MV-4-11 (cell line): ENCODE measurements at places on chromosomes 11 and 22.
A peak's percentile ranks its signal among the peaks of the same experiment; 100 is the strongest.

DNA sequence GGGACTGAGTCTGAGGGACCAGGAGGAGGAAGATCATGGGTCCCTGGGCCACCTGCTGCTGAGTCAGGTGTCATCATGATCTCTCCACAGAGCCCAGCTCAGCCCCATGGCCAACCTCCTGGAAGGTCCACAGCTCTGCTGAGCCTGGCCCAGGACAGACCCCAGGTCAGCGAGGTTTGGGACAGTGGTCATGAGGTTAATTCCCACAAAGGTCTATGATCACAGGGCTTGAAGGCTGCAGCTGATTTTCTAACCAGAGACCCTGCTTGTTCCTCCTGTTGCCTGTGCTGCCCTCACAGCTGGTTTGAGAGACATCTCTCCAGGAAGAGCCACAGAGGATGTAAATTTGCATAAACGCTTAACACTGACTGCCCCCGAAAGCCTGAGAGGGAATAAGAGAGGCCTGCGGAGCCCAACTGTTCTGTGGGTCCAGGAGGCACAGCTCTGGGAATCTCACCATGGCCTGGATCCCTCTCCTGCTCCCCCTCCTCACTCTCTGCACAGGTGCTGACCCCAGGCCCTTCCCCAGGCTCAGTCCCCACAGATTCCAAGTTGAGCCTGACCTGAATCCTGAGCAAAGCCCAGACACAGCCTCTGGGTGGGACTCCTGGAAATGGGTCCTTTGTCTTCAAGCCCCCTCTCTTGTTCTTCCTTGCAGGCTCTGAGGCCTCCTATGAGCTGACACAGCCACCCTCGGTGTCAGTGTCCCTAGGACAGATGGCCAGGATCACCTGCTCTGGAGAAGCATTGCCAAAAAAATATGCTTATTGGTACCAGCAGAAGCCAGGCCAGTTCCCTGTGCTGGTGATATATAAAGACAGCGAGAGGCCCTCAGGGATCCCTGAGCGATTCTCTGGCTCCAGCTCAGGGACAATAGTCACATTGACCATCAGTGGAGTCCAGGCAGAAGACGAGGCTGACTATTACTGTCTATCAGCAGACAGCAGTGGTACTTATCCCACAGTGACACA is 102.8 kb downstream of the GGTLC2 start:
- no peak for DNase-seq

DNA sequence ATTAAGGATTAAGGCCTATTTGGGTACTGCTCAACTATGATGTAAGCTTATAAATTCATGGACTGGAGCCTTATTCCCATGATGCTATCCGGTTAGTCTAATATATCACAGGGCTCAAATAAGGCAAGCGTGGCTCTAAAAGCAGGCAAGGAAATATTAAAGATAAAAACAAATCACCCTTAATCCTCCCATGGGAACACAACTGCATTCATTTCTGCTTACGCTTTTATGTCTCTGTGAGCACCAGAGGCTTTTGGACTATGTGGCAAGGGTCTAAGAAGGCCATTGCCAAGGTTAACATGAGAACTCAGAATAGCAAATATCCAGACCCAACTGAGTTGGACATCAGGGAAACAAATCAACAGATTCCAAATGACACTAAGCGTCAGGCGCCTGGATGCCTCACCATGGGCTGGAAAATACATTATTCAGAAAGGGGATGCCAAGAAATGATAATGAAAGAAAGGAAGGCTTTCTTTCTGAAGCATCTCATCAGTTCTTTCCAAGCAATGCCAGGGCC is 138.1 kb downstream of the SLC1A2 start:
- DNase-seq, result no peak

- no peak for DNase-seq
Observed at GRCh38 chr11:62954478-62954877, 30.3 kb downstream of the SLC22A6 start.

GRCh38 chr22:28594797-28595462 is 84.7 kb downstream of the TTC28 start:
- peak; percentile 59 for DNase-seq

DNA sequence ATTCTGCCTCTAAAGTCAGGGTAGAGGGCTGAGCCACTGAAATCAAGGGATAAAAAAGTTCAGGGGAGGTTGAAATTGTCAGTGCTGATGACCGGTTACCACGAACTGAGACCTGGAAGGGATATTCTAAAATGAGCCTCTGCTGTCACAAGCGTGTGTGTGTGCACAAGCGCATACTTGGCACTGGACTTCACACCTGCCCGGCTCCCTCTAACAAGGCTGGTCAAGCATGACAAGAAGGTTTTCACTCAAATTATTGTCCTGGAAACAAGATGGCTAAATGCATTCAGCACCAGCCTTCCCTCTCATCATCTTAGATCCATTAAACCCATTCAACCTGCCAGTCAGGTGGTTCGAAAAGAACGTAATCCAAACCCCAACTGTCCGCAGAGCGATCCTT is 54.8 kb upstream of the CECR2 start:
- DNase-seq, result no peak

DNA sequence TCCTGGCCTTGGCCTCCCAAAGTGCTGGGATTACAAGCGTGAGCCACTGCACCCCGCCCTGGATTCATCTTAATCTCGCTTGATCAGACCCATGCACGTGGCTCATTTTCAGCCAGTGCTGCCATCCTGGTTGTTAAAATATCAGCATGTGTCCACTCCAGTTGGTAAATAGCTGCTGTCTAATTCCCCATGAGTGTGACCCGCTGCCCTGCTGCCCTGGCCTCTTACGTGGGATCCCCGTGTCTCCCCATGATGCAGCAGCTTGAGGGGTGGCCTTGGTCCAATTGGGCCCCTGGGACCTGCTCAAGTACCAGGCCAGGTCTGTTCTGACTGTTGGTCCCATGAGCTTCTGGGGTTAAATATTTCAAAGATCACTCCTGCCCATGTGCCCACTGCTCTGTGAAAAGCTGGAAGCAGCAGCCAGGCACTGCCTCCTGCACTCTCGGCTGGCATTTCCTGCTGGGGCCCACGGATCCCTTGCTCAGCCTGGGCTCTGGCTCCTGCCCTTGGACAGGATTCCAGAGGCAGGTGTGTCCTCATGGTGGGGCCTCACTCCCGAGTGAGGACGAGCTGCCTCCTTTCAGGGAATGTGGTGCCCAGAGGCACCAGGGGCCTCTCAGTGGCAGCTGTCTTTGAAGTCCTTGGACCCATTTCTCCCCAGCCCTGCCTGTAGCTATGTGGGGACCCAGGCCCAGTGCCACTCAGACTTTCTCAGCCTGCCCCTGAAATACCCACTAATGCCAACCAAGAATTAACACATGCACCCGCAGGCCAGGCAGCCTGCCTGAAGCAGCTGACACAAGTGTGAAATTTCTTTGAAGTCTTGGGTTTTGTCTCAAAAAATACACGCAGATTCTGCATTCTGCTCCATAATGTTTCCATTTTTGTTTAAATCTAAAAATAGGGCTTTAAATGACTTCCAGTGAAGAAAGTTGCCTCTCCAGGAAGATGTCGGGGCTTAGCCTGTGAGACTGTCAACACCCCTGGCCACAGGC is 38.1 kb upstream of the PRDM11 start:
- no peak for DNase-seq

- DNase-seq, result peak; percentile 85
Observed at GRCh38 chr11:18229501-18229900, 7.1 kb downstream of the SAA4 start.

DNA sequence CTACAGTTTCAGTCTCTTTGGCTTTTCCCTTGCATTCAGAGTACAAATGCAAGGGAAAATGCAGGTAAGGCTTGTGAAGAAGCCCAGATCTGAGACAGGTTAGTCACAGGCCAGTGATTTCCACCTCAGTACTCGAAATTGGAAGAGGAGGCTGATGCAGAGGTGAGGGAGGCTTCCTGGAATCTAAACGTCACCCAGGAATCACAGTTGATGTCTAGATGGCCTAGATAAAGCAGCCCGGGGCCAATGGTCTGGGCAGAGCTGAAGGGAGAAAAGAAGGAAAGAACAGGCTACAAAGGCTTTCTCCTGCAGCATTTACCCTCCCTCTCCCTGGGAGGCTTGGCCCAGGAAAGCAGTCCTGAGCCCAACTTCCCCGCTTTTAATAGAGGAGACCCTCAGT is 8.5 kb downstream of the TRIM6 start:
- no peak for DNase-seq

- DNase-seq, result no peak
Observed at GRCh38 chr11:76604626-76605241, 65.8 kb downstream of the LRRC32 start.

GRCh38 chr11:119316729-119317591 is at the start of gene MCAM:
TSS of gene MCAM (minus strand) at chr11:119317130. CDS start at chr11:119317101, 29 bp downstream.
- DNase-seq, result no peak

- no peak for DNase-seq
Observed at GRCh38 chr11:95498722-95499425, 267.9 kb upstream of the SESN3 start.

DNA sequence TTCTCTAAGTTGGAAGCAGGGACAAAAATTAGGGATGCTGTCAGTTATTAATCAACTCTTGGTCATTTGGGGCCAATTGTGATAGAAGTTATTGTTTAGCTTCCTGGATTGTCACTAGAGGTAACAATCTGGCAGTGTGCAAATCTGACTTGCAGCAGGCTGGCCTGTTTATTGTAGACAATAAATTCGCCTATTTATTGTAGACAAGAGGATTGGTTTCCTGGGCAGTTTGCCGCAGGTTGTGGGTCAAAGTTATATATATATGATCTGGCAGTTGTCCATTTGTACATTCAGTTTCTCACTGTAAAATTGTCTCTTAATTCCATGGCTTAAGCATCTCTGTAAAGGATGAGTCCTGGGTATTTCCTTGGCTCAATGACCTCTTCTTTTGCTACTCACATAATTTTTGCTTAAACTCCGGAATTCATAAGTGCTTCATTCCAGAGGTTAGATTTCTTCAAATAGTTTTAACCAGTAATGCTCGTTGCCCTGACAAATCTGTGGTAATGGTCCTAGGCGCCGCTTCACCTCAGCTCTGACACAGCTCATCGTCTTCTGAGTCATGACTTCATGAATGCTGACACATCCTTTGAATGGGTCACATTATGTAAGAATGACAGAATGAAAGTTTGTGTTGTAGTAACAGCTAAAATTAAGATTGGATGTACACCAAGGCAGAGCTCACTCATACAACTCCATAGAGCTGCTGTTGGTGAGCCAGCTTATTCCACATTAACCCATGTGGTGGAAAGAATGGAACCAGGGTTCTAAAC is 7.8 kb upstream of the MMP3 start:
- DNase-seq, result no peak

DNA sequence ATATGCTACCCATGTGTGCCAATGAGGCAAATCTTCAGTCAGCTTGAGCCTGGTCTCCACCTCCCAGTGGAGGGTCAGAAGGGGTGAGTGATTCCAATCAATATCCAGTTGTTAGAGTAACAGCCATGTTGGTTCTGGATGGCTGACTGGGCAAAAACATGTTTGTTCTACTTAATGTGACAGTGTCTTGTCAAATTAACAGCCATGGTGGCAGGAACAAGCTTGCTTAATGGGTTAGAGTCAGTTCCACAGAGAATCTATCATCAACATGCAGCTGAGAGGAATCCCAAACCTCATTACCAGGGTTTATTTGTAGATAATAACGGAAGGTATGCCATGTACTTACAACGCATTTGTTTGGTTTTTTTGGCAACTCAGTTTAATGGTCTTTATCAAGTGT is 133.2 kb downstream of the SLC17A6 start:
- DNase-seq, result no peak

GRCh38 chr11:41522391-41522790 is 62.9 kb upstream of the LRRC4C start:
- DNase-seq, result no peak

DNA sequence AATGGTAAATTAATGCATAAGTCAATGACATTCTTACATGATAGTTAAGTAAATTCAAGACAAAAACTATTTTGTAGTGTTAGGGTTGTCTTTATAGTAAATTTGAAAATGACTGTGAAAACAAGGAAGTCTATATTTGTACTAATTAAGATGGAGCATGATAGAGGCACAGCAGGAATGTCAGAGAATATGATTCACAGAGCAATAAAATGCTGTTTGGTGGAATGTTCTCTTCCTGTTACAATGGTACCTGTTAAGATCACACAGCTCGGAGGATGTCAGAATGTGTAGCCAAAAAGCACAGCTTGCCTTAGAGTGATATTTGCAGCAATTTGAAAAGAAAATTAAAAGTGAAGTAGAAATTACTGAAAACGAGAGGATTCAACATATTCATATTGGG is 2339.7 kb upstream of the RAG2 start:
- DNase-seq, result no peak

- no peak for DNase-seq
Observed at GRCh38 chr22:39832627-39833074, 60.9 kb downstream of the ENTHD1 start.

- no peak for DNase-seq
Observed at GRCh38 chr22:44730022-44730393, 22.4 kb upstream of the ARHGAP8 start.

DNA sequence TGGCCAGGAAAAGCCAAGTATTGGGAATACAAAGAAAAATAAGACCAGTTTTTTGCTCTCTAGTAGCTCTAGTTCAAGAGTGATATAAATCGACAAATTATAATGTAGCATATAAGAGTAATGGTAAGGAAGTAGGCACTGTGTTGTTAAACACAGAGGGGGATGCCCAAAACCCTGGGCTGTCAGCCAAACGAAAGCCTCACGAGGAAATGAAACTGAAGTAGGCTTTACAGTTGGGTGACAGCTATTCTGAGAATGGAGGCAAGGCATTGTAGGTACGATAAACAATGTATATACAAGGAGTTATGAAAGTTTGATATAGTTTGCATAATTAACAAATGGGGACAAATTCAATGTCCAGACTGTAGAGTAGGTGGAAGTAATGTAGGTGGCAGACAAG is 176.4 kb downstream of the FAM181B start:
- peak; percentile 96 for DNase-seq

- peak; percentile 90 for DNase-seq
Observed at GRCh38 chr11:118997627-118998387, at the start of gene CENATAC. TSS of gene CENATAC (plus strand) at chr11:118998138. CDS start at chr11:118998198, 60 bp downstream.

- no peak for DNase-seq
Observed at GRCh38 chr22:17575151-17575550, 11.9 kb downstream of the SLC25A18 start.

GRCh38 chr11:67278939-67279588 is 10.0 kb upstream of the ANKRD13D start:
- no peak for DNase-seq

DNA sequence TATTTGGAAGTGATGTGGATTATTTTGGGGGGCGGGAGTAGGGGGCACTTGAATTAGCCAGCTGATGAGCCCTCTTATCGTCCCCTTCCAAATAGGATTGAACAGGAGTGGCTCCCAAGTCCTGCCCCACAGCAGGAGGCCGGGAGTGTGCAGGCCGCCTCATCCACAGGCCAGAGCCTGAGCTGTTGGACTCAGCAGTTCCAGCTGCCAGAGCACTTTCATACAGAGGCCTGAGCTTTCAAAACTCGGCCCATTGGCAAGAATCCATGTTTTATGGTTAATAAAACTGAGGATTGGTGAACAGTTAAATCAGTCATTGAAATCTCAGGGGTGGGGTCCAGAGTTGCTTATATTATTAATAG is 9.6 kb downstream of the FAM118A start:
- no peak for DNase-seq

DNA sequence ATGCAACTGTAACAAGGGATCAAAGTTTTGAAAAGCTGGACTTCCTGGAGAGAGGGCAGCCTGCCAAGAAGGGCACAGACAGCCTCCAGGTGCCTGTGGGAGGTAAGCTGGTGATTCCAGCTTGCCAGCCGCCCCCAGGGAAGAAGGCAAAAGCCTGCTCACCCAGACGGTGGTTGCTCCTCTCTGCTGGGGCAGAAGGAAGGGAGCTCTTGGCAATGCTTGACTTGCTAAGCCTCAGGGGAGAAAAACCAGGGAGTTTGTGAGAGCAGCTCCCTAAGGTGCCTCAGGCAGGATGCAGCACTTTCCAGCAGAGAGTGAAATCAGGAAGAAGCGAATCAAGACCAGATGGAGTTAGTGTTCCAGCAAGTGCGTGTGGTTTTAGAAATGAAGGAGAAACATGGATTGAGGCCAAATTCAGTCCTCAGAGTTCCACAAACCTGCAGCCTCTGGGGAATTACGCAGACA is 553.6 kb downstream of the BUD13 start:
- DNase-seq, result no peak
